ENCODE measurements at places on chromosomes 13 and 19. TPM values are rescaled to one million over a fixed set of nuclear protein-coding genes. Genes with fewer than 3 reads are reported as not detected.
A peak's percentile ranks its signal among the peaks of the same experiment; 100 is the strongest.

- H3K27me3 ChIP-seq = no peaks in the 10 kb centered on the region
- no peaks in the 10 kb centered on the region for H3K36me3 ChIP-seq
- no peaks in the 10 kb centered on the region for H3K4me1 ChIP-seq
- DNase-seq = no peak
- H3K27ac ChIP-seq = no peak overlapping the region
Observed at GRCh38 chr13:73995736-73996135, 138.5 kb downstream of the KLF12 start.

The CRB3 gene
- 58.2 TPM for total RNA-seq

DNA sequence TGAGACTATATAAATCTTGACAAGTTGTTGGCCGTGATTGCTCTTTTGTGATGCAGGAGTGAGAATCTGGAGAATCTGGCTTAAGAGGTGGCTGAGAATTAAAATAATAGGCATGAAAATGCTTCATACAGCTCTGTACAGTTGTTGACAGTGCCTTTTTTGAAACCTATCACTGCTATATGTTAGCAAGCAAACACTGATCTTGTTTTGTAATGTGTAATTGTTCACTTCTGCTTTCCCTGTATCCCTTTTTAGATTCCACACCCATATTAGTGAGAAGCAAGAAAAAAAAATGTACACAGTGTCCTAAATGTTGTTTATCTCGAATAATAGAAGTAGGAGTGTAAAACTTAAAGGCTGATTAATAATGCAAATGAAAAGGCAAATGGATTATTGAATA, 31.1 kb downstream of the ITM2B start:
- no peaks in the 10 kb centered on the region for H3K4me1 ChIP-seq
- H3K27me3 ChIP-seq = no peaks in the 10 kb centered on the region
- no peak overlapping the region for H3K4me3 ChIP-seq
- no peak for DNase-seq
- peaks cover 17% of the 10 kb centered on the region for H3K36me3 ChIP-seq

The LHB gene
- not detected for total RNA-seq

The TTC9B gene
- not detected for total RNA-seq

GRCh38 chr19:34269968-34270621, 15.7 kb downstream of the GARRE1 start:
- peaks cover 22% of the 10 kb centered on the region for H3K4me1 ChIP-seq
- no peaks in the 10 kb centered on the region for H3K36me3 ChIP-seq
- H3K27me3 ChIP-seq = no peaks in the 10 kb centered on the region
- H3K27ac ChIP-seq = peak overlapping the region; percentile 97
- peak overlapping the region; percentile 0 for H3K4me3 ChIP-seq
- peak; percentile 85 for DNase-seq

DNA sequence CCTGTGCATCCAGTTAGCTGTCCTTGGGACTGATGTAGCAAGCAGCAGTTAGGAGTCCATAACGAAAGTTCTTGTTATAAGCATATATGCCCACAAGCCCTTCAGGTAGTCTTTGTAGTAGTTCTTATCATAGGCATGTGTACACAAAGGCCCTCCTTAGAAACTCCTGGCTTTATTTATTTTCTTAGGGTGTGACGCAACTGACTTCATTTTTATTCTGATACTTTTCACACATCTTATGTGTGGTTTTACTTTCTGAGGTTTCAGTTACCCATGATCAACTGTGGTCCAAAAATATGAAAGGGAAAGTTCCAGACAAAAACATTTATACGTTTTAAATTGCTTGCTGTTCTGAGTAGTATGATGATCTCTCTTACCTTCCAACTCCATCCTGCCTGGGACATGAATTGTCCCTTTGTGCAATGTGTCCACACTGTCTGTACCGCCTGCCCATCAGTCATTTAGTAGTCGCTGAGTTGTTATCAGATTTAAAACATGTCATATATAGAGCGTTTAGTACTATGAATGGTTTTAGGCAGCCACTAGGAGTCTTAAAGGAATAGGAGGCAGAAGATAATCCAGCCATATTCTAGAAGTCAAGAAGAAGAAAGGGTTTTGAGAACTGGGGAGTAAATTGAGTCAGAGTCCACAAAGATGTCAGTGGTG, 19.4 kb downstream of the GPC5 start:
- no peak overlapping the region for H3K4me3 ChIP-seq
- no peaks in the 10 kb centered on the region for H3K36me3 ChIP-seq
- DNase-seq = no peak
- no peaks in the 10 kb centered on the region for H3K4me1 ChIP-seq
- H3K27me3 ChIP-seq = no peaks in the 10 kb centered on the region

The ZNF181 gene
- 13.4 TPM for total RNA-seq

GRCh38 chr19:6132482-6132881, 3.0 kb upstream of the ACSBG2 start:
- no peak overlapping the region for H3K4me3 ChIP-seq
- H3K27me3 ChIP-seq = no peaks in the 10 kb centered on the region
- no peaks in the 10 kb centered on the region for H3K36me3 ChIP-seq
- no peak for DNase-seq
- no peak overlapping the region for H3K27ac ChIP-seq

- no peak overlapping the region for H3K4me3 ChIP-seq
- H3K27me3 ChIP-seq = no peaks in the 10 kb centered on the region
- no peaks in the 10 kb centered on the region for H3K4me1 ChIP-seq
- no peak for DNase-seq
Observed at GRCh38 chr13:71320452-71320851, 546.6 kb downstream of the DACH1 start.

The SPART gene
- 66.1 TPM for total RNA-seq

GRCh38 chr19:14440049-14440448, 6.9 kb downstream of the PKN1 start:
- no peaks in the 10 kb centered on the region for H3K27me3 ChIP-seq
- no peak overlapping the region for H3K4me3 ChIP-seq
- peak; percentile 58 for DNase-seq
- no peak overlapping the region for H3K27ac ChIP-seq
- H3K36me3 ChIP-seq = peaks cover 17% of the 10 kb centered on the region
